ENCODE measurements at places on chromosomes 6 and 20. TPM values are rescaled to one million over a fixed set of nuclear protein-coding genes. Genes with fewer than 3 reads are reported as not detected.

Gene HRH3
- not detected for total RNA-seq

Gene SRF
- 37.0 TPM for total RNA-seq

Gene STMND1
- not detected for total RNA-seq

Gene EYA2
- total RNA-seq, result not detected

Gene HUS1B
- 1.0 TPM for total RNA-seq

Gene TREM2
- total RNA-seq, result not detected

- no peaks in the 10 kb centered on the region for H3K27me3 ChIP-seq
- H3K4me1 ChIP-seq, result no peaks in the 10 kb centered on the region
- no peak overlapping the region for H3K27ac ChIP-seq
- H3K4me3 ChIP-seq, result no peak overlapping the region
- H3K36me3 ChIP-seq, result no peaks in the 10 kb centered on the region
Observed at GRCh38 chr6:89208551-89208950, 8.6 kb downstream of the GABRR1 start.

- no peak overlapping the region for H3K4me3 ChIP-seq
- peak; percentile 46 for DNase-seq
- no peaks in the 10 kb centered on the region for H3K36me3 ChIP-seq
- H3K27ac ChIP-seq, result 0 out of 3 replicates have a peak overlapping the region, but pooled peaks have one; percentile 18
Observed at GRCh38 chr6:131068165-131068564, 5.1 kb upstream of the EPB41L2 start.

GRCh38 chr6:157461000-157461915 is 80.3 kb downstream of the ZDHHC14 start:
- H3K4me3 ChIP-seq, result no peak overlapping the region
- no peaks in the 10 kb centered on the region for H3K27me3 ChIP-seq
- no peaks in the 10 kb centered on the region for H3K36me3 ChIP-seq
- peak; percentile 79 for DNase-seq
- H3K4me1 ChIP-seq, result peaks cover 51% of the 10 kb centered on the region

DNA sequence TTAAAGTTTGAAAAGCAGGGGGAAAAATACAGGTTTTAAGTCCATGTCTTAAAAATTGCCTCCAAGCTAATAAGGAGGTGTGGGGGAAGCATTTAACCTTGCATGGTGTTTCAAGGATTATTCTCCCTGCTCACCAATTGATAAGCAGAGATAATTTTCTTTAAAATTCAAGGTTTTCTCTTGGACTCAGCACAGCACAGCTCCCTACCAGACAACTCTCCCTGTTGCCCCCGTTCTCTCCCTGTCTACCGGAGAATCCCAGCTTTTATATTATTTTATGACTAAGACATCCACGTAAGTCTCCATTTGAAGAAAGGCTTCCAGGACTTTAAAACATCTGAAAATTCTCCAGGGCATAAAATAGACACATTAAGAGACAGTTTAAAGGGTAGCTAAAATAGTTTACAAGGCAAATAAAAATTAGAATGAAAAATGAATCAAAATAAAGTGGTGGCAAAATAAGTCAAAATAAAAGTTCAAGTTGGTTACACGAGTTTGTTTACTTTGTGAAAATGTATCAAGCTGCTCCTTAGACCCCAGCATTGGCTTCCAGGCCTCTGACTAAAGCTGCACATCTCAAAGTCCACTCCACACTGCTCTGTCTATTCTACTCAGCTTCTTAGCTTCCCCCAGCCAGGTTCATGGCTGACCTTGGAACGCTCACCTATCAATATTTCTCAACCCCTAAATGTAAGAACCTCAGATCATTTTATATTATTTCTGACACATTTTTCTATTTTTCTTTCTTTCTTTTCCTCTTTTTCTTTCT is 188.6 kb upstream of the PLCB4 start:
- no peaks in the 10 kb centered on the region for H3K4me1 ChIP-seq
- no peak for DNase-seq
- H3K36me3 ChIP-seq, result no peaks in the 10 kb centered on the region
- no peak overlapping the region for H3K4me3 ChIP-seq
- H3K27ac ChIP-seq, result no peak overlapping the region

- H3K4me3 ChIP-seq, result no peak overlapping the region
- no peaks in the 10 kb centered on the region for H3K36me3 ChIP-seq
- H3K4me1 ChIP-seq, result peaks cover 7% of the 10 kb centered on the region
- H3K27me3 ChIP-seq, result peaks cover 4% of the 10 kb centered on the region
- H3K27ac ChIP-seq, result no peak overlapping the region
Observed at GRCh38 chr20:58458342-58459057, 56.7 kb downstream of the APCDD1L start.
